ENCODE measurements at places on chromosomes 3 and 15.

DNA sequence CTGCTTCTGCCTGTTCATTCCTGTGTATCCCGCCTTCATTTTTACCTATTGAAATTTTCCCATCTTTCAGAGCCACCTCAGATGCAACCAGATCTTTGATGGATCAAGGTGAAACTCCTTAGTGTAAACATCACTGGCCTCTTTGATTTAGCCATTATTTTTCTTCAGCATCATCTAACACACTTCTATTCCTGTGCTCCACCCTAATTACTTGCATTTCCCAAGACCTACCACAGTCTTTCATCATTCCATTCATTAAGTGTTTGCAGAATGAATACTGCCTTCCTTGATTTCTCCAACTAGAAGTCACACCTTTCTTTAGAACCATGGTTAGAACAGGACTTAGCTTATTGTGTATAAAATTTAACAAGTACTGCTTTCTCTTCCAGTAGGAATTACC is 55.5 kb upstream of the SKIL start:
- DNase-seq = no peak

- DNase-seq = no peak
These were observed 65.8 kb upstream of the ICE2 start for GRCh38 chr15:60544581-60545264.

- no peak for DNase-seq
These were observed 34.6 kb downstream of the SRPRB start for GRCh38 chr3:133840055-133840737.

- DNase-seq = no peak
These were observed 49.5 kb downstream of the NUP210 start for GRCh38 chr3:13370609-13371008.

DNA sequence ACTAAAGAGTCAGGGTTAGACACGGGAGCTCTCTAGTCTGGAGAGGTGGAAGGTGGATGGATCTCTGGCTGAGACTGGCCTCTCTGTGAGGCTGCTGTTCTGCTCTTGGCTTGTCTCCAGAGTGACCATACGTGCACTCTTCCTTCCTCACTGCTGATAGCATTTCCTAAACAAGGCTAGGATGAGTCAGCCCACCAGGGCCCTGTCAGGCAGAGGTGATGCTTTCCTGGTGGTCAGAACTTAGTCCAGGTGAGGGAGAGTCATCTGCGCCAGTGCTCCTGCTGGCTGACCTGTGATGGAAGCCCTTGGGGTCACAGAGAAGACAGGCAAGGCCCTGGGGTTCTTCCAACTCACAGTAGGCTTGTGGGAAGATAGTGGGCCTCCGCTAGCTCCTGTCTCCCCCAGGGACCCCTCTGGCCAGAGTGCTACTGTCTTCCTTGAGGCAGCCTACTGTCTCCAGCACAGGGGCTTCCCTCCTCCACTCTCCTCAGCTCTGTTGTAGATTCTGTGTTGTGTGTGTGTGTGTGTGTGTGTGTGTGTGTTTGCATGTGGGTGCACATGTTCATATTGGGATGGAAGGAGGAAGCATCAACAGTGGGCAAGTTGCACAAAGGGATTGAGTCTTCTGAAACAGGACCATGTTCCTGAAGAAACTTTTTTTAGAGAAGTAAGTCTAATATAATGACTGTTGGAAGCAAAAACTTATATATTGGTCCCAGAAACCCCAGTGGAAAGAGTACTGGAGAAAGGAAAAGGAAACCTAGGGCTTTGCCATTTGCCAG is 16.5 kb downstream of the ALPK3 start:
- DNase-seq = no peak

DNA sequence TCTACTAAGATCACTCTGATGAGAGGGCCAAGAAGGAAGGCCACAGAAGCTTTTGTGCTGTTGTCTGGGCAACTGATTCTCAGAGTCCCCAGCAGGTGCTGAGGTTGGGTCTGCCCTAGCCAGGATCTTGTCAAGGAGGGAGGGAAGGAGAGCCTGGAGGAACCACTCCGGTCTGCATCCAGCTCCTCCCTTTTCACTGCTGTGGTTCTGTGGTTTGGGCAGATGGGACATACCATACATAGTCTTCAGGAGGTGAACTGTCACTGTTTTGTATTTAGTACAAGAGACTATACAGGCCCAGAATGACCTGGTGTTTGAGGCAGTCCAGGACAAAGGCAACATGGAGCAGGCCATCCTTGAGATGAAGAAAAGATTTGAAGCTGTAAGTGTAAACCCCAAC is 21.9 kb downstream of the C3orf62 start:
- no peak for DNase-seq

DNA sequence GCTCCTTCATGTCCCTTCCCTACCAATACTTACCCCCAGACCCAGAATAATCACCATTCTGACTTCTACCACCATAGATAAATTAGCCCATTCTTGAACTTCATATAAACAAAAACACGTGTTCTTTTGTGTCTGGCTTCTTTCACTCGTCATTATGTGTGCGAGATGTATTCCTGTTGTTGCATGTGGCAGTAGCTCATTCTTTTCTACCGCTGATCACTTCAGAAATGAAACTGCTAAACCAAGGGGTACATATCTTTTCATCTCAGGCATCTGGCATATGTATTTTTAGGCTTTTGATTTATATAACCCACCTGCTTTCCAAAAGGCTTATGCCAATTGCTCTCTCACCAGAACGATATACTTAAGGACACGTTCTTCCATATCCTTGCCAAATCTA is 13.8 kb upstream of the SCG3 start:
- no peak for DNase-seq

GRCh38 chr15:61915640-61916039 is 144.6 kb downstream of the VPS13C start:
- DNase-seq = no peak

DNA sequence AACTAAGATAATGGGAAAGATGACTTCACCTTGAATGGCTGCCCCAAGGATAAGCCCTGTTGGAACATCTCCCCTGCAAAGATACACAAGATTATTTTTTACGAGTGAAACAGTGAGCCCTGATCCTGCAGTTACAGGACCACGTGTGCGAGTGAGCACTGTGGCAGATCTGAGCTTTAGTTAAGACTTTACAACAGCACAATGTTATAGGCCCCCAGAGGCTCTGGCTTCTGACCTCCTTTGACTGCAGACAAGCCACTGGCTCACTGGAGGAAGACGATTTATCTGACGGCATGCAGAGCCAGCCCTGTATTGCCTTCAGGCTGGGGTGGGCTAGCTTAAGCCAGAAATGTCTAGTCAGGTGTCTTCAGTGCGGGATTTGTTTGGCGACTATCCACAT is 174.4 kb downstream of the ARRDC4 start:
- DNase-seq = no peak

GRCh38 chr3:126836220-126836860 is 132.3 kb downstream of the CHCHD6 start:
- no peak for DNase-seq

DNA sequence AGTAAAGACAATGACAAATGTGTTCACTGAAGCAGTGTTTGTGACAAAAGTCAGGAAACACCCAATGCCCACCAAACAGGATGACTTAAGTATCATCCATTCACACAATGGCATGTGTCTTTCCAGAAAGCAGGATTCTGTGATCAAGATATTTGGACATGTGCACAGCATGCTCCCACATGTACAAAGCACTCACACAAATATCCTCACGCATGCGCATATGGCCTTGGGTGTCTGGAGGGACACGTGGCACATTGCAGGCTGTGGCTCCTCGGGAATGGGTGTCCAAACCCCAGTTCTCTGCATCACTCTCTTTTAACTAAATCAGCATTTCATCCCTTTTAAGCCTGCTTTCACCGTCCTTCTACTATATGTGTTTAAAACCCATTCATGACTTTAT is 130.5 kb downstream of the KLF13 start:
- DNase-seq = no peak

- DNase-seq = no peak
These were observed 487.2 kb upstream of the FRG2C start for GRCh38 chr3:75176937-75177336.

- no peak for DNase-seq
These were observed 184.5 kb downstream of the FNDC3B start for GRCh38 chr3:172223870-172224269.

DNA sequence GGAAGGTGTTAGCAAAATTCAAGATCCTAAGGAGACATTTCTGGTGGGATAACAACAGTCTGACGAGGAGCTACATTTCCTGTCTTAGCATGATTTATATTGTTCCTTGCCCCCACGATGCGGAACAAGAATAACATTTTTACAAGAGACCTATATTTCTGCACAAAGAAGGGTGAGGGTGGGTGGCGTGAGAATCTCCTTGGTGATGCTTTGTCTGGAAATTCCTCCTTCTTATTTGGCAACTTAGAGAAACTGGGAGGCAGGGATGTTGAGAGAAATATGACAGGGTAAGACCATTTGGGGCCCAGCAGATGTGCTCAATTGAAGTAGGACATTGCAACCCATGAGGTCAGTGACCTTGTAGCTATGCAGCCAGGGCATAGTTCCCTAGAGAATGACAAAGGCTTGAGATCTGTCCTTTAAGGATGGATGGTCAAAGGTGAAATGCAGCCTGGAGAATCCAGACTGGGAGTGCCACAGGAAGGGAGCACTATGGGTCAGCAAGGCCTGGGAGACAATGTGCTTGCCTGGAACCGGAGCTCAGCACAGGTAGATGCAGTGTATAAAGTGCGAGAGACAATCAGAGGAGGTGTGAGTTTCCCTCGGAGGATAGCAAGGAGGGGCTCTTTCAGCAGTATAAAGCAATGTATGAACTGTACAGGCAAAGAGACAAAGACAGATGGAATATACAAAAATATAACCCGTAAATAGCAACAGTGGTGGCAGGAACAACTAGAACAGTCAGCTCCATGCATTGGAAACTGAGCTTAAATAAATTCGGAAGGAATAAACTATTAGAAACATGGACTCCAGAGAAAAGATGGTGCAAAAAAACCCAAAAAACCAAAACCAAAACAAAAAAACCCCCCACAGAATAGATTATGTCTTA is 317.6 kb upstream of the TBL1XR1 start:
- DNase-seq = no peak

DNA sequence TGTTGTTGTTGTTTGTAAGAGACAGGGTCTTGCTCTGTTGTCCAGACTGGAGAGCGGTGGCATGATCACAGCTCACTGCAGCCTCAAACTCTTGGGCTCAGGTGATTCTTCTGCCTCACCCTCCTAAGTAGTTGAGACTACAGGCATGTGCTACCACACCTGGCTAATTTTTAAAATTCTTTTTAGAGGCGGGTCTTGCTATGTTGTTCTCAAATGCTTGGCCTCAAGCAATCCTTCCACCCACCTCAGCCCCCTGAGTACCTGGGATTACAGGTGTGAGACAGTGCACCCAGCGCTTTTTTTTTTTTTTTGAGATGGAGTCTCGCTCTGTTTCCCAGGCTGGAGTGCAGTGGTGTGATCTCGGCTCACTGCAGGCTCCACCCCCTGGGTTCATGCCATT is 46.7 kb downstream of the TMOD3 start:
- no peak for DNase-seq

GRCh38 chr3:183731611-183732010 is 34.0 kb downstream of the YEATS2 start:
- no peak for DNase-seq

- no peak for DNase-seq
These were observed 11.5 kb upstream of the TEX9 start for GRCh38 chr15:56353740-56354139.

DNA sequence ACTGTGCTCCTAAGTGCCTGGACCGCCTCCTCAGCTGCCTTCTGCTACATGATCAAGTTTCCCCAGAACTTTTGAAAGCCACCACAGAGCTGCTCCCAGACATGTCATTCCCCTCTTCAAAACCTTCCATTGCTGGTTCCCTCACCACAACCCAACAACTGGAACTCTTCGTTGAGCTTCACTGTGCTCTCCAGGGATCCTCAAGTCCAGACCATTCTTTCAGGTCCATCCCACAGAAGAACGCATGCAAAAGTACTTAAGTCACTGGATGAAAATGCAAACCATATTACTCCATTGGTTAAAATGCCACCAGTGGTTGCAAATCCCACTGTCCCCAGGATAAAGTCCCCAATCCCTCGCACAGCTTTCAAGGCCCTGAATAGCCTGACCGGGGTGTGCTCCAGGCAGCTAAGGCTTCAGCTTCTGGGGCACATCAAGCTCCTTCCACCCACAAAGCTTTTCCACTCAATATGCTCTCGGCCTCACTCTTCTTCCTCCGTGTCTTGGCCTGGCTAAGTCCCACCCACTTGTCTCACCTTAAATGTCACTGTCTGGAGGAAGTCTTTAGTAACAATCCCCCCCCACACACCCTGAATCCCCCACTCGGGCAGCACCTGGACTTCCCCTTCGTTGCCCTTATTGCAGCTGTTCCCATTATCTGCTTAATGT is 84.8 kb downstream of the XXYLT1 start:
- peak; percentile 15 for DNase-seq

- no peak for DNase-seq
These were observed 226.7 kb upstream of the C2CD4B start for GRCh38 chr15:62391641-62392262.

GRCh38 chr3:127371334-127371733 is 83.5 kb upstream of the PRR20G start:
- DNase-seq = no peak
